H54 (cell line): ENCODE measurements at places on chromosomes 3 and 15.

DNA sequence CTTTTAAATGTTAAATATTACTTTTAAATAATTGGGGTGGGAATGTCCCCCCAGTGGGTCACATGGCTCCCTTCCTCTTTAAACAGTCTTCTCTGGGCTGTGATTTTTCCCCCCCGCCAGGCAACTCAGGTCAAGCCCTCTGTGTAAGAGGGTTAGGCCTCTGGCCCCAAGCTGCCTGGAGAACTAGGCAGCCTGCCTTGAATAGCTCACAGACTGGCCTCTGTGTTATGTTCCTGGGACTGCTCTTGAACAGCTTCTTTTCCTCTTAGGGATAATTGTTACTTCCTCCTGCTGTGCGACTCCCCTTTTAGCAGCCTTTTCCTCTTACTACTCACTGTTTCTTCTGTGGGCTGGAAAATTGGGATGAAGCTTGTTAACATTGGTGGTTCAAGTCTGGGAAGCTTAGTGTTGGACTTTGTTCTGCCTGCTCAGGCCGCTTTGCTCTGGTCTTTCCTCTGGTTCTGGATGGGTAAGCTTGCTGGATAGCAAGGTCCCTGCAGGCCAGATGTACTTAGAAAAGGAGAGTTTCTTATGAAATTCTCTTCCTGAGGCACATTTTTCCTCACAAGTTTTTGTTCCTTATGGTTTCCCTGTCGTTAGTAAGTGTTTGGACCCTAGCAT, 2.2 kb downstream of the TEX264 start:
- DNase-seq = no peak

DNA sequence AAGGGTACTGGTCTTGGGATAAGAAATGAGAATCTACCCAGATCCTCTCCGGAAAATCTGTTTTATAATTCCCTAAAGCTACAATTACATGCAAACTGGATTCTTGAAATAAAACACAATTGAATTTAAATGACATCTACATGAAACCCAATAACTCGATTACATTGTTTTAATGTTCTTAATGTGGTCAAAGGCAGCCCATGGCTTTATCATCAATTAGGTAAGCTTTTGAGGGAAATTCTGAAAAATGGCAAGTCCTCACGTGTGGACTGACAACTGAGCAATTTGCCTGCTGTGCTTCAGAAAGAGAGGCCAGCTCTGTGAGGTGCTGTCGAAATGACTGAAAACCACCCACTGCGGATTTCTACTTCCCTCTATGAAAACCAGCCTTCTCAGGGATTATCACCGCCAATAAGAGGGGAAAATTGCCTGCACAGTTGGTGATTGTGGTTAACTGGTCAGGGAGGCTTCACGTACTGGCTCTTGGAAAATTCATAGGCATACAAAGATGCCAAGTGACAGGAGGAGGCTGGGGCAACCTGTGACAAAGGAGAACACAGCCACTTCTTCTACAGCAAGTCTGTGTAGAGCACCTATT, 200.8 kb upstream of the SLCO3A1 start:
- DNase-seq = no peak

- no peak for DNase-seq
These were observed 23.5 kb upstream of the AMOTL2 start for GRCh38 chr3:134397755-134398154.

DNA sequence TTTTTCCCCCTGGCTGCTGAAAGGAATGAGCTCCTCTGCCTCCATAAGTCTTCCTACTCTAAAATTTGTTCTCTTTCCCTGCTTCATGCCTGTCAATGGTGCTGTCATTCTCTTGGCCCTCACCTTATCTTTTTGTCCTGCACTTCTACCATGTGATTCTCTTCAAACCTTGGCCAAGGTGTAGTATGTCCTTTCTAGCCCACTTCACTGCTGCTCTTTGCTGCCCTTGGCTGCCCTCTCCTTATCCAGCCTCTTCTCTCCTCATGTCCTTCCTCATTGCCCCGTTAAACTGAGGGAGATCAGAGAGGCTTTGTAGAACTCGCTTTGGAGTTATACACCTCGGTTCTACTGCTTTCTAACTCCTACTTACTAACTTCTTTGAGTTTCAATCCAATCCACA, 19.7 kb downstream of the MINDY4B start:
- no peak for DNase-seq

- DNase-seq = no peak
These were observed 75.0 kb downstream of the AAGAB start for GRCh38 chr15:67179411-67179995.

- no peak for DNase-seq
These were observed 8.2 kb upstream of the ESYT3 start for GRCh38 chr3:138426211-138426610.

DNA sequence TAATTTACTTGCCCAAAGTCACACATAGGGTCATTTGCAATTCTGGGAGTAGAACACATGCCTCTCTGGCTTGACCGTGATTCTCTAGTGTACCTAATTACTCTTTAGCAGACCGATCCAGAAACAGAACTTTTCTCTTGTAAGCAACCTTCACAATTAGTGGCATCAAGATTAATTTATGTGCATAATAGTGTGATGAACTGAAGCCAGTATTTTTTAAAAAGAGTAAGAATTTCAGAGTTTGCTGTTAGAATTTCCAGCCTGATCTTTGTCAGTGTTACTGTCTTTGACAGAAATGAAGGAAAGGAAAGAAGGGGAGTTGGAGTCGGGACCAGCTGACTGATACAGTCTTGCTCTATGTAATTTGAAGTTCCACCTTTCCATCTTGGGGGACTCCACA, 137.1 kb downstream of the SPATA16 start:
- DNase-seq = no peak

GRCh38 chr3:11159421-11159904, 5.2 kb downstream of the HRH1 start:
- no peak for DNase-seq

GRCh38 chr3:71008350-71008935, 575.1 kb downstream of the FOXP1 start:
- DNase-seq = no peak

GRCh38 chr15:101111570-101112262, 140.1 kb downstream of the CHSY1 start:
- no peak for DNase-seq

DNA sequence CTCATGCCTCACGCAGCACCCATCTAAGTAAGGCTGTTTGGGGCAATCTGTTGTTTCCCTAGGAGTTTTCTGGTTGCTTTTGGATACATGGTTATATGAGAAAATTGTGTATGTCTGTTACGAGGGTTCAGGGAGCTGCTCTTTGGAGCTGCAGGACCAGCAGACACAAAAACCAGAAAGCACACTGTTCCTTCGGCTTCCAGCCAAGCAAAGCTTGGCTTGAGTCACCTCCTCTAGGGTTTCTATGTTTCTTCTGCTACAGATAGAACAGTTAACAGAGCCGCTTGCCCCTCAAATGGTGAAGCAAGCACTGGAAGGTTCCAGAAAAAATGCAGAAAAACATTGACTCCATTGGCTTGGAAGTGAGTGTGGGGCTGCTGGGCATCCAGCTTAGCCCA, 49.2 kb upstream of the CTDSPL start:
- no peak for DNase-seq

GRCh38 chr15:72365844-72366243, 10.0 kb downstream of the HEXA start:
- no peak for DNase-seq

GRCh38 chr3:50524746-50525145, 21.3 kb upstream of the CACNA2D2 start:
- no peak for DNase-seq

GRCh38 chr3:28132941-28133340, 108.5 kb upstream of the CMC1 start:
- DNase-seq = no peak

GRCh38 chr3:97350971-97351370, 413.6 kb upstream of the ARL6 start:
- no peak for DNase-seq

DNA sequence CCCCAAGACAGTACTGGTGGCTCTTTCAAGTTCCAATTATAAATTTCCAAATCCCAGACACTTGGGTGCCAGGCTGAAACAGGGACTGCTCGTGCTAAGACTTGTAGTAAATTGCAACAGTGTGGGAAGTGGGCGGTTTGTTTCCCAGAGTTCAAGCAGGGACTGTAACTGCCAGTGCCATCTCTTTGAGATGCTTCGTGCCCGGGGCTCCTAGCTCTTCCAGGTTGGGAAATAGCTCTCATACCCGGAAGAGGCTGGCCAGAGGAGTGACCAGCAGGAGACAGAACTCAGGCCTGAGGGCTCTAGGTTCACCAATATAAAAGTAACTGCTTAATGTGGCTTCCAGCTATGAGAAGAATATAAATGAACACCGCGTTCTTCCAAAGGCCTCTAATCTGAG, 54.0 kb upstream of the NEO1 start:
- no peak for DNase-seq

DNA sequence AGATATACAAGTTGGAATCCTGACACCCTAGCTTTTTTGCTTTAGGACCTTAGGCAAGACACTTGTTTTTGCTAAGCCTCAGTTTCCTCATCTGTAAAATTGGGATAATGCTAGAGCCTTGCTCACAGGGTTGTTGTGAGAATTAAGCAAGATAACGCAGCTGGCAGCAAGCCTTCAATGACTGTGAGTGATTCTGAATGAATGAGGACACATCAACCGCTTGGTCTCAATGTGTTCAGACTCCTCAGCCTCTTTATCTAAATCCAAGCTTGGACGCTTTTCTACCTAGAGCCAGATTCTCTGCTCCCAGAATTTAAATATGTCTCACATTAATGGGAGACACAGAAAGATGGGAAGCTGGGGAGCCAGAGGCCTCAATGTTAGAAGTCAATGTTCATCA, 11.8 kb upstream of the TLE3 start:
- DNase-seq = no peak

DNA sequence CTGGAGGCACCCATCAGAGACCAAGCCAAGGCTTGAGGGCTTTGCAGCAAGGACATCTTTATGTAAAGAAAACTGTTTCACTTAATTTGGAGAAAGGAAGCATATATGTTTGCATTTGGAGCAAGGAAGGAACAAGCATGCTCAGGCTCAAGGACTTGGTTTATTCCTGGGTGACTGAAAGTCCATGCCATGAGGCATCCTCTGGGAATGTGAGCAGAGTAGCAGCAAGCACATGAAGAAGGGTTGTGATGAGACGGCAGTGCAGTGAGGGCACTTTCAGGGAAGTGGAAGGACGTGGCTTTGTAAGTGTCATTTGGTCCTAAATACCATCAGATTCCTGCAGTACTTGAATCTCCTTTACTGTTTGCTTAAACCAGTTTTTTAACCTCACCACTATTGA, 26.8 kb downstream of the POLG start:
- no peak for DNase-seq
